Stromal cell of bone marrow (primary cell): ENCODE measurements at places on chromosomes 4 and X.

DNA sequence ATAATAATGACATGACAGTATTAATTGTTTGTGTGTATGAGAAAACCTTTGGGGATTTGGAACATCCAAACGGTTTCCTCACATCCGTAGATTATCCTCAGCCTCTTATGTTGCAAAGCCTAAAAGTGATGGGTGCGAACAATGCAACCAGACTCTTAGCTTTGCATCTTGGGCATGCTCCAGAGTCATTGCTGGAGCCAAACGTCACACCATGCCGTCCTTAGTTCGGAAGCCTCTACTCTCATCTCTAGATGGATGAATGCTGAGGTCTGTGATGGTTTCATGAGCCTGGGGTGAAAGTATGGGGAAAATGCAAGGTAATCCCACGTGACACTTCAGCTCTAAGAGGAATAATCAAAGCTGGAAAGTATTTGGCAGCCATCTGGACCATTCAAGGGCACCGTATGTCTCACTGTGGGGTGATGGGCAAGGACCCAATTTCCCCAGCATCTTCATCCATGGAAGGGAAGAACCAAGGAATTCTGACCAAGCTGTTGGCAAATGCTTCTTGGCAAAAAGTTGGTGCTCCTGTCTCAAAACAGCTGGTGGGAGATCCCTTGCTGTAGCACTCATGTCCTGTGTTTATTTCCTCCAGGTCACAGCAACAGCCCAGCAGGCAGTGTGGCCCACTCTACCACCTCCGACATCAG is 6.3 kb upstream of the RTL5 start:
- DNase-seq = no peak

DNA sequence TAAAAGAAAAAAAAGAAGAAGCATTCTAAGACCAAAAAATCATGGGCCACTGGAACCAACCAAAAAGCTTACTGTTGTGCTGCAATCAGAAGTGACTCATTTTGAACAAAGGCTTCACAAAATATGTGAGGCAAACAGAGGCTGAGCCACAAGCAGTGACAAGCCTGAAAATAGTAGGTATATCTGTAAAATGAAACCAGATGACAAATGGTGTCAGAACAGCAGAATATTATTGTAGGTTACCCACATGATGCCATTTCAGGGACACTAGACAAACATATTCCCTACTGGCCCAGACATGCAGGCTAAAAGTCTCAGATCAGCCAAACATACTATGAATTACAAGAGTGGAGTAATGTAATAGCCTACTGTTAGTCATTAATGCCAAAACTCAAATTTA is 1301.8 kb upstream of the DIAPH2 start:
- no peak for DNase-seq

DNA sequence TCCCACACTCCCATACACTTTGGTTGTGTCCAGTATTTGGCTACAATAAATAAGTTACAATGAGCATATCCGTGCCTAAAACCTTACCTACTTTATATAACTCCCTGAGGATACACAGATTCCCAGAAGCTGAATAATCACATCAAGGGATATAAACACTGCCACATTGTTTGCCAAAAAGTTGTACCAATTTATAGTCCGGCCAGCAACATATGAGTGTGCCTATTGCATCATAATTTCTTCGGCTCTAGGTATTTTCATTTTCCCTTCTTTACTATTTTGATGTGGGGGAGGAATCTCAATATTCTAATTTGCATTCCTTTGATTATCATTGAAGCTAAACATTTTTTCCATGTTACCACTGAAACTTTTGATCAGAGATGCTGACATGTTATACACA is 146.4 kb downstream of the PCDH19 start:
- DNase-seq = peak; percentile 4

DNA sequence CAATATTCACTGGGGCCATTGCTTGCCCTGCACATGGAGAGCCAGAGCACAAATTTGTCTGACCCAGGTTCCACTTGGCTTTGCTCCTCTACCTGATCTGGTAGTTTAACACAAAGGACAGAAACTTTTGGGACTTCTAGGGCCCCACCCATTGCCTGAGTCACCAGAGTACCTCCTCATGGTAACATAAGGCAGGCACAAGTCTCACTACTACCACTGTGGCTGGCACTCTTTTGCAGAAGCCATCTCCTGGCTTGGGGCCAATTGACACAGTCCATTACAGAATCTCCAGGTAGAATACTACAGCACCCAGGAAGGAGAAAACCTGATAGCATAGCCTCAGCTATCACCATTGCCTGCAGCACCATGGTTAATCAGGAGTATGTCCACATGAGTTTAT is 52.6 kb upstream of the NAP1L2 start:
- DNase-seq = no peak

DNA sequence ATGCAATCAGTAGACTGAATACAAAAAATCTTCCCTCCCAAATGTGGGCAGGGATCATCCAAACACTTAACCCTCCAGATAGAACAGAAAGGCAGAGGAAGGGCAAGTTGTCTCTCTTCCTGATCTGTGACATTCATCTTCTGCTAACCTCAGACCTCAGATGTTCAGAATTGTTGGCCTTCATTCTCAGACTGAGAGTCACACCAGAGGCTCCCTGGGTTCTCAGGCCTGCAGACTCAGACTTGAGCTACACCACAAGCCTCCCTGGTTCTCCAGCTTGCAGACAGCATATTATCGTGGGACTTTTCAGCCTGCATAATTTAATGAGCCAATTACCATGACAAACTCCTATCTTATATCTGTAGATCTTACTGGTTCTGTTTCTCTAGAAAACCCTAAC is 1471.6 kb upstream of the ADGRL3 start:
- DNase-seq = no peak

- DNase-seq = peak; percentile 28
These were observed 60.8 kb upstream of the FHL1 start for GRCh38 chrX:136086521-136086920.

DNA sequence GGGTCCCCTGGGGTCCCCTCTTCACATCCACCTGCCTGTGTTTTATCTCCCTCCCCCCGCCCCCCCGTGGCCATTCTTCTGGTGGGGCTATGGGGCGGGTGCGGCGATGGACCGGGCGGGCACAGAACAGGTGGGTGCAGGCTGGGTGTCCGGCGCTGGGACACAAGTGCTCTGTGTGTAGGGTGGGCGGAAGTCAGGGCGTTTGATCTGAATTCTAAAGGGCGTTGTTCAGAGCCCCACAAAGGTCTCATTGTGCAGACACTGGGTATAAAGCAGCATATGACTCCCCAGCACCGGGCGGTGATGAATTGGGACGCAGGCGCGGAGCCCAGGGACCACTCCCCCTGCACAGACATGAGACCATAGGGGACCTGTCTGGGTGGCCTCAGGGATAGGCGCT is at the start of gene GJB1:
Gene GJB1 (plus strand): TSS at position 296 of the 400 bp plus-strand sequence. CDS start 484 bp downstream, outside the sequence.
- DNase-seq = no peak

- DNase-seq = no peak
These were observed 15.3 kb upstream of the HPGD start for GRCh38 chr4:174537634-174538033.

- no peak for DNase-seq
These were observed 406.5 kb upstream of the CNKSR2 start for GRCh38 chrX:20967725-20968124.

GRCh38 chr4:48623182-48623780 is 133.2 kb downstream of the ZAR1 start:
- DNase-seq = no peak

- no peak for DNase-seq
These were observed 110.0 kb downstream of the CBR4 start for GRCh38 chr4:168900080-168900479.

DNA sequence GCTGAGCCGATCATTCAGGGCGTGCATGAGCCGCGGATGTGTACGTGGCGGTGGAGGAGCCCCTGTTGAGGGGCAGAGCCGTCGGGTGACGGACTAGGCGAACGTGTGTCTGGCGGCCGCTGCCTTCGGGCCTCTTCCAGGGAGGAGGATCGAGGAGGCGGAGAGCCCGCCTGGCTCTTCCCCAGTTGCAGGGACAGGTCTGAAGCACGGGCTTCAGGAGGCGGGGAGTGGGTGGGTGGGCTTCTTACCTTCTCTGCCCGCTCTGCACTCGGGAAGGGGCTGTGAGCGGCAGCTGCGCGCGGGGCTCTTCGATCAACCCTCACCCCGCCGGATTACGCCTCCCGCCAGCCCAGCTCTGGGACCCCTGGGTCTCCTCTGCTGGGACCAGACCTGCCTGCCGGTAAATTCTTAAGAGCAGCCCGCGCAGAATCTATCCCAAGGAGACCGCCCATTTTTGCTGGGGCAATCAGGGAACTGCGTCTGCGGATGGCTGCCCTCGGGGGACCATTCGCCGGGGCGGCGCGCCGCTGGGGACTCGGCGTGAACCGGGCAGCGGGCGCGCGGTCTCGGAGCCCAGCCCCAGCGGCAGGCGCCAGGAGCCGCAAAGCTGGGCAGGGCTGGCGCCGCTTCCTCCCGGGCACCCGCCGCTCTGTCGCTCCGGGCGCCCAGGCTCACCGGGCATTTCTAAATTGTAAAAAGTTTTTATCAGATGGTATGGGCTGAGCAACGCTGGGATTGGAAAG is 4.9 kb downstream of the PLAC8 start:
- no peak for DNase-seq

DNA sequence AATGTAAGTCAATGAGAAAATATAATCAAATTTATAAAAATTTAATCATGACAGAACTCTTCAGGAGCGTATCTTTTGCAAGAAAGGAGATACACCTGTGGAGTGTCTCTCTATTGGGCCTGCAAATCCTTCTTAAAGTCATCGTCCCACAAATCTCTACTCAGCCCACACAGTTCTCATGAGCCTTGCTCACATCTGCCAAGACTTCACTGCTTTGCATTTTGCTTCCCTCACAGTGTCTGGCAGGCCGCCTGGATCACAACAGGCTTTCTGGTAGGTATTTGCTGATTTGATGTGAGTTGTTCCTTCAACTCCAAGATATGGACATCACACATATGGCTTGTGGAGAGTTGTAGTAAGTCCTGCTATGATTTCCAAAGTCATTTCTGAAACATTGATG is 183.1 kb upstream of the ARX start:
- no peak for DNase-seq

DNA sequence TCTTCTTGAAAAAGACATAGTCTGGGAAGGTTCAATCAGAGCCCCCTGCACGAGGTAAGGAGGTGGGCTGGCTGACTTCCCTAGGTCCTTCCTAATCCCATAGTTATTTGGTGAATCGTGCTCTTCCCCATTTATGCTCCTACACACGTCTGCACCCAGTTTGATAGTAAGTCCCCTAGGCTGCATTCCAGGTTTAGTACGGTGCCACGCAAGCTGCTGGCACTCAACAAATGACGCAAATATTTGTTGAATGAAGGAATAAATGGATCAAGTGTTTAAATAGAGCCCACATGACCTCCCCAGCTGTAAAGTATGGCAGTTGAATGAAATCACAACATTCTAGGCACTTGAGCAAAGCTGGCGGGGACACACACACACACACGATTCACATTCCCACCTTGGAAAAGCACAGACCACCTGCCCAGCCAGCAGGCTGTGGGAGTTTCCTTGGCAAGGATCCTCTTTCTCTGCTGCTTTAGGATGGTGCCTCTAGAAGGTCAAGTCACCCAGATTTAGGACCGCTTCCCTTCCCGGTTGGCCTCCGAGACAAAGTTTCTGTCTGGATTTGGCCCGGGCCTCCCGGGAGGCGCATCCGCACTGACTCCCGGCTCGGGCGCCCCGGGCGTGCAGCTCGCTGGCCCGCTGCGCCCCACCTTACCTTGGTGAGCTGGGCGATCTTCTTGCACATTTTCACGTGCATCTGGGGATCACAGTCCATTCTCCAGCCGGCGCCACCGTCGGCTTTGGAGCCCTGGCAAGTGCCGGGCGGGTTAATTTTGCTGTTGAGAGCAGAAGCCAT is 721 bp downstream of the FAM184B start:
- DNase-seq = no peak

DNA sequence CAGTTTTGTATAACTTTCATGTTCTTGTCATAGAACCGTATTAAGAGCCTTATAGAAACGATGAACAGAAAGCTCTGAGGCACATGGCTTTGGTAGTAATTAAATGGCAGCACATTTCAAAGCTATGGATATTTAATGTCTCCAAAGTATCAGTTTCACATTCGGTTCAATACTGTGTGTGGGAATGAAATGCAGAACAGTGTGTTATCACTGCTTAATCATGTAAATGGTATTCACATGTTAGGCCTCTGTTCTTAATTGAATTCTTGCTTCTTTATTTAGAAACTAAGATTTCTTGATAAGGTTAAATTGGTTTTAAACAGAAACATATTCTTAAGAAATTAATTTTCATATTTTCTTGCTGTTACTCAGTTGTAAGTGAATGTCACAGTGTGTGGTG is 701.0 kb upstream of the PITX2 start:
- no peak for DNase-seq

- DNase-seq = peak; percentile 31
These were observed 25.7 kb upstream of the SHISA3 start for GRCh38 chr4:42371305-42372252.

- DNase-seq = no peak
These were observed at the start of gene DCAF12L2 for GRCh38 chrX:126165721-126166461. Gene DCAF12L2, minus strand, starts transcription at chrX:126166289. Its CDS starts 365 bp downstream, at chrX:126165924.

DNA sequence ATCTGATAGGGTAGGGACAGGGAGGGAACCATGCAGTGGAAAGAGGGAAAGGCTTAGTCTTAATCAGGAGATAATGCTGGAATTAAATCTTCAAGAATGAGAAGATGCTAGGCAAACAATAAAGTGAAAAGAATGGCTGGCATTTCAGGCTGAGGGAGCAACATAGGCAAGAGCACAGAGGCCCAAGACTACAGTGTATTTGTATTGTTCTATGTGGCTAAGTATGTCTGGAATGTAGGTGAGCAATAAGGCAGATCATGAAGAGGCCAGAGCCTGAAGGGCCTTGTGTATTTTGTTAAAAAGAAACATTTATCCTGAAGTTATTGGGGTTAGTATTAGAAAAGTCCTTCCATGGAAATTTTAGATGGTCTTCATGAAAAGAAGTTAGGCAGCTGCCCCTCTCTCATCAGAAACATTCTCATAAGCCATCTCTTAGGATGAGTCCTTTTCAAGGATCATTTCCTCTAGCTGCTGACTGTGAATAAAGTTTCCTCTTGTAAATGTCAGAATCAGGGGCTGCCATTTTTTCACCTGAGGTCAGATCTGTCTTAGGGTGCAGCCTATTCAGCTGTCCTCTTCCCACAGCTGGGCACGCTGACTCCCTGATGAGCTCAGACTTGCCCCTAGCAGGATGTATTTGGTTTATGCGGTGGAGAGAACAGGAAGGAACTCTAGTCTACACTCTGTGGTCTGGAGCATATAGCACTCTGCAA is 46.3 kb downstream of the ATP10D start:
- peak; percentile 56 for DNase-seq

GRCh38 chr4:10875144-10875799 is 190.7 kb upstream of the CLNK start:
- DNase-seq = no peak

- no peak for DNase-seq
These were observed 658 bp downstream of the KDM6A start for GRCh38 chrX:44873415-44874276.
